Fibroblast of the aortic adventitia (primary cell): ENCODE measurements at places on chromosomes 2 and 18. TPM values are rescaled to one million over a fixed set of nuclear protein-coding genes. Genes with fewer than 3 reads are reported as not detected.

Gene TUBA4B
- not detected in 2 replicates for total RNA-seq

Gene C1GALT1C1L
- 0.16 and 0.36 TPM in 2 replicates for total RNA-seq

Gene CFC1
- total RNA-seq: not detected in 2 replicates

Gene AGXT
- not detected in 2 replicates for total RNA-seq

Gene SOX11
- total RNA-seq: 0.54 TPM in 1 of 2 replicates, not detected in the other

Gene ERICH2
- 4.0 TPM in 1 of 2 replicates, not detected in the other for total RNA-seq

Gene TPO
- total RNA-seq: not detected in 2 replicates

Gene TMEM17
- total RNA-seq: 0.90 and 4.4 TPM in 2 replicates

Gene GREB1
- under 0.01 and 1.7 TPM in 2 replicates for total RNA-seq

Gene EFEMP1
- 652 and 1,009 TPM in 2 replicates for total RNA-seq

Gene SEPTIN10
- 137 and 145 TPM in 2 replicates for total RNA-seq

Gene MC4R
- not detected in 2 replicates for total RNA-seq

Gene TMEM169
- 0.36 TPM in 1 of 2 replicates, not detected in the other for total RNA-seq

Gene FTCDNL1
- total RNA-seq: 1.5 TPM in 1 of 2 replicates, not detected in the other

Gene ADD2
- total RNA-seq: 0.36 and 17.3 TPM in 2 replicates

Gene DAW1
- total RNA-seq: 1.3 TPM in 1 of 2 replicates, not detected in the other
